ENCODE measurements at places on chromosomes 6 and 20. TPM values are rescaled to one million over a fixed set of nuclear protein-coding genes. Genes with fewer than 3 reads are reported as not detected.

Gene GLP1R
- total RNA-seq = not detected

Gene ANKRD66
- total RNA-seq = not detected

Gene TAF4
- total RNA-seq = 2.4 TPM

Gene FRMD1
- not detected for total RNA-seq

All from bladder microvascular endothelial cell (primary cell).